ENCODE measurements at places on chromosomes 6 and 20.

DNA sequence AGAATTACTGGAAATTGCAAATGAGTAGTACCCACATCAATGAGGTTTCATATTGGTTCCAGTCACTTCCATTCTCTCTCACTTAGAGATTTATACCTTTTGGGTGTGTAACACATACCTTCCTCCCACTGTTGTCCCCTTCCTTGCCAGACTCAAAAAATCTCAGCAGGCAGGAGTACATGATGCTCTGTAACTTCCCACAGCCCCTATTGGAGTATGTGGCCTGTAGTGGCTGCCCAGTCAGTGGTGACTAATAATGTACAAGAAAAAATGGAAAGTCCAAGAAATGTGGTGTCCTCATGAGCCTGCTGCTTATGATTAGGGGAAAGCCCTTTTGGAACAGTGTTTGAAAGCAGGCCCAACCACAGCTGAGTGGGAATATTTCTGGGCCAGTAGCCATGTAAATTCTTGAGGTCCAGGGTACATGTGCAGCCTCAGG, 312.0 kb downstream of the ZFAND3 start:
- DNase-seq: no peak

- DNase-seq: no peak
Observed at GRCh38 chr6:45584127-45584526, 206.4 kb upstream of the SUPT3H start.

DNA sequence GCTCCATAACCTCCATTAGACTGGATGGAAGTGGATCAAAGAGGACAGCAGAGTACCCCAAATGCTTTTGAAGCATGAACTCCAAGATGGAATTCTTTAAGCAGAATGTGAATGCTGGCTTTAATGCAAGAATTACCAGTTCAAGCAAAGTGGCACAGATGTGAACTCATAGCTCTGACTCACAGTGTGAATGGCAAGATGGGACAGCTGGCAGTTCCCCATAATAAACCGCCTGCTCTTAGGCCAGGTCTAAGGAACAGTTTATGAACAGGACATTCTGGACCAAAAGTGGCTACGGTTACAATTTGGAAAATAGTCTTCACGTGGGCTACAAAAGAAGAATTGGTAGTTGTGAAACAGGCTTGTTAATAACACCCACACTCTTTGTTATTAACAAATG, 76.5 kb downstream of the SPTLC3 start:
- no peak for DNase-seq

DNA sequence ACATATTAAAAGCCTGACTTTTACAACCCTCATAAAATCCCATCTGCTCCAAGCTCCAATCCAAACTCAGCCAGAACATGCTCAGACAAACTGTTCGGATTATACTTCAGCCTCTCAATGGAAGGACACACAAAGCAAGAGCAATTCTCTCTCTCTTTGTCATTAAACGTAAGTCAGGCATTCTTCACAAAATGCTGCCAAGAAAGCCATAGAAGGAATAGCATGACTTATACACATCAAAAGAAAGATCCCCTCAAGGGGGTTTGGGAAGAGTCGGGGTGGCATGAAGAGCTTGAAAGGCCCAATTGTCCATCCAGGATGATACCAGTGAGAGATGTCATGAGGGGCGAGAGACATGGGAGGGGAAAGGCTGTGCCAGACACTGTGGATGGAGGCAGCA, 268.9 kb downstream of the PREX1 start:
- no peak for DNase-seq

DNA sequence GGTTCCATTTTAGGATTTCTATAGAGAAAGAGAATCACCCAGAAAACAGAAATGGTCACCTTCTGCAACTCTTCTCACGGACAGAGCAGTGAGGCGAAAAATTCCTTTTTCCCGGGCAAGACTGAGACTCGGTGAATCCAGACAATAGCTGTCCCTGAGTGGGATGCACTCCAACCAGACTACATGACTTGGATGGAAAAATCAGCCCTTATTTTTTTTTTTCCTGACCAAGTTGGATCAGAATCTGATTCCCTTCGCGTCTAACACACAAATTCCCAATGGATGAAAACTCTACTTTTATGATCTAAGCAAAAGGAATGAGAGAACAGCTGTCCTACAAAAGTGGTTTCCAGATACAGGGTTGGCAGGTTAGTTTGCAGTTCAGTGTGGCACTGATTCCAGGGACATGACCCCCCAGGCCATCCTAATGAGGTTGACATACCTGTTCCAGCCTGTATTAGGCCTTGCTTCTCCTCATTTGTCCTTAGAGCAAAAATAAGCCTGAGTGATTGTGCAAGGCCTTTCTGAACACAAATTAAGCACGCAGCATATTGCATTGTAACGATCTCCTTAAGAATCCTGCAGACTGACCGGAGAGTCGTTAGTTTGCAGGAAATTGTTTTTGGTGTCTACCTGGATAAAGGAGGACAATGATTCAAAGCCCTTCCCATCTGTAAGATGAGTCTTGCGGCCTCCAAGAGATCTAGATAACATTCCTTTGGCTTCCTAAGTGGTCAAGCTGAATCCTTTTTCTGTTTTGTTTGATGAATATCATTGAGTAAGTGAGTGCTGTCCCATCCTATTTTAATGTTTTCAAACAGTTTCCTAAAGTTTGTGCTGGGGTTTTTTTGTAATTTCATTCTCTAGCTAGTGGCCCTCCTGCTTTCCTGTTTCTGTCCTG, 1.5 kb upstream of the NEDD9 start:
- no peak for DNase-seq

GRCh38 chr6:108895571-108895970, 47.3 kb downstream of the ARMC2 start:
- no peak for DNase-seq

DNA sequence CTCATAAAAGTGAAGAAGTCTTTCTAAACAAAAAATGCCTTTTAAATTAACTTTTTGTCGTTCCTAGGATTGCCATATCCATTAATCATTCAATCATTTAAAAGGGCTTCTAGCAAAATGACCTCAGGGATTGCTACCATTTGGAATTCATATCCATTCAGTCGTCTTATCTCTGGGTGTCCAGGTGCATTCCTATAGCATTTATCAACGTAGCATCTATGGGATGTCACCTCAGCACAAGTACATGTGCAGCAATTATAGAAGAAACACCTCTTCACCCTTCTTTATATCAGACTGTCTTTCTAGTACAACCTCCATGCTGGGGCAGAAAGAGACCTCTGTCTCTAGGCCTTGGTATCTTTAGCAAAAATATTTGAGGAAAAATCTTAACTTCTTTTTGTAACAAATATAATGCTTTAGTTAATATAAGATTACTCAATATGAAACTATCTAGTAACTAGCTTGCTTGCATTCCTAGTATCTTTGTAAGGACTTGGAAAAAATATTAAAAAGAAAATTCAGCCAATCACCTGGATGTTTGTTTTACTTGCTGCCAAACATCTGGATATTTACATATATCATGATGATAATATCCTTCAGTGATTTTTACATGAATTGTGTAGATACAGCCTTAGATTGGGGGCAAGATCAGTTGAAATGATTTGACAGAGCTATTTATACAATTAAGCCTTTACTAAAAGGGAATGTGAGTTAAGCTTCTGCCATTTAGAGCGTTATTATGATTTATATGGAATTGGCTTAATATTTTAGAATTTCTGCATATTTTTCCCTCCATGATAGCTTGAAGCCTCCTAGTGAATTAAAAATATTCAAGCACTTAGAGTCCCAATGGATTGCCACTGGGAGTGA, 356.8 kb downstream of the HDGFL1 start:
- no peak for DNase-seq

GRCh38 chr6:28212510-28213212, 12.4 kb upstream of the ZSCAN9 start:
- peak; percentile 15 for DNase-seq

- no peak for DNase-seq
Observed at GRCh38 chr6:15715060-15715459, 52.2 kb upstream of the DTNBP1 start.

GRCh38 chr6:110809792-110810191, 5.5 kb downstream of the CDK19 start:
- DNase-seq: no peak

DNA sequence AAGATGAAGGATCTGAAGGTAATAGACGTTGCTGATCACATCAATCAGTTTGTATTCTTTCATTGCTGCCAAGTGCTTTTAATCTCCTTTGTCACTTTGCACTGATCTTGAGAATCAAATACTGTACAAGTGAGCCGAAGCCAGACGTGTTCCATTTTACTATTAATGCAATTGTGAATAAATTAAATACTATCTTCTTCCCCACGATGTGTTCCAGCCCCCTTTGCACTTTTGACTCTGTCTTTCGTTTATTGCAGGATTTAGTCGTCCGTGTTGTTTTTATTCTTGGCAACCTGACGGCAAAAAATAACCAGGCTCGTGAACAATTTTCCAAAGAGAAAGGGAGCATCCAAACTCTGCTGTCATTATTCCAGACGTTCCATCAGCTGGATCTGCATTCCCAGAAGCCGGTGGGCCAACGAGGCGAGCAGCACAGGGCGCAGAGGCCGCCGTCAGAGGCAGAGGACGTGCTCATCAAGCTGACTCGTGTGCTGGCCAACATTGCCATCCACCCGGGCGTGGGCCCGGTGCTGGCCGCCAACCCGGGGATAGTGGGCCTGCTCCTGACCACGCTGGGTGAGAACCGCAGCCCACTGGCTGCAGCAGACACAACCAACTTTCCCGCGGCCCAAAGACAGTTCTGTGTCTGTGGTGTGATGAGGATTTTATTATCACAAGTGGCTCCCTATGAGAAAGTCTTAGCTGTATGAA, 104.7 kb downstream of the ARMC2 start:
- no peak for DNase-seq

DNA sequence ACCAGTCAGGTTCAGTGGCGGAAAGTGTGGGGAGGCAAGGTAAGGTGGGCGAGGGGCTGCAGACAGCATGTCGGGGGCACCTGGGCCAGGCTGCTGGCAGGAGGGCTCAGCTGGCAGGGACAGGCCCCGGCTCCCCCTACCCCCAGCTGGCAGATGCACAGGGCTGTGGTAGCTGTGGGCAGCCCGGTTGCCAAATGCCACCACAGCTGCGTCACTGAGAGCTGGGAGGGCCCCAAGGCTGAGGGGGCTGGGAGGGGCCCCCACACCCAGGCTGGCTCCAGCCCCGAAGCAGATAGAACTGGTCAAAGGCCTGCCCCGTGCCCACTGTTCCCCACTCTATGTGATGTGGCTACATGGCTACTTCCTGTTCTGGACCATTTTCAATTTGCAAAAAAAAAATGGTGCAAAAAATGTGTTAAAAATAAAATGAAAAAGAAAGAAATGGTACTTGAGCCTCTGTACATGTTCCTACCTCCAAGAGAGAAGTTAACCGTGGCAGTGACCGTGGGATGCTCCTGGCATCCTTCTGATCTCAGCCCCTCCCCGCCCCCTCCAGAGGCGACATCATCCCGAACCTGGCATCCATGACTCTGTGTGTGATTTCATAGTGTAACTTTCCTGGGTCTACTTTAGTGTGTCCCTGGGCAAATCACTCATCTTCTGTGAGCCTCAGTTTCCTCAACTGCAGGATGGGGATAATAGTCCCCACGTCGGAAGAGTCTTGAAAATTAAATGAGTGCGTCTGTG, 64.4 kb downstream of the UBE2V1 start:
- DNase-seq: no peak

DNA sequence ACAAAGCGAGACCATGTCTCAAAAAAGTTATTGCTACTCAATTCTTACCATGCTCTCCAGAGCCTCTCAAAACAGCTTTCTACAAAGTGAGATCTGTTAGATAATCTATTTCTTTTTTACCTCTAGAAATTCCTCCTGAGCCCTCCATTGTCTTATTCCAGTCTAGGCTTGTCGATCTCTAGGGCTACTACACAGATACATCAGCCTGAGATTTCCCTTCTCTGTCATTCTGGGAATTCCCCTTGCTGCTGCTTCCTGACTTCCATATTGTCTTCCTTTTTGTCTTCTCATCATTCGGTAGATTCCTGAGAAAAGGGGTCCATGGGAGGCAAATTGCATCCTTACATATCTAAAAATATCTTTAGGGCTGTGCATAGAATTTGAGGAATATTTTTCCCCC, 75.6 kb upstream of the GNRH2 start:
- DNase-seq: no peak

DNA sequence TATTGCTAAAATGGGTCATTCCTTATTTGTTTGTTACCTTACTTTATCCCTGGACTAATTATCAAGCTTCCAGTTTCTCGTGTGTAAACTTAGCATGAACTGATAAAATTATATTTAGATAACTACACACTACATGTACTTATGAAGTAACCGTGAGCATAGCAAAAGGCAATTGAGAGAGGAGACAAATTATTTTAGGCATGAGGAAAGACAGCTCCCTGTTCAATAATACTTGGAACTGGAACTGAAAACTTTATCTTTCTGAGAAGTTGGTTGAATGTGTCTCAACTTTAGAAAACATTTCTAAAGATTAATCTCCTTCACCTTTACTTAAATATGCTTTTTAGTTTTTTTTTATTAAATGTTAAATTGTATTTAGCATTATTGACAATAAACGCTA, 11.4 kb downstream of the CRISP3 start:
- DNase-seq: no peak

DNA sequence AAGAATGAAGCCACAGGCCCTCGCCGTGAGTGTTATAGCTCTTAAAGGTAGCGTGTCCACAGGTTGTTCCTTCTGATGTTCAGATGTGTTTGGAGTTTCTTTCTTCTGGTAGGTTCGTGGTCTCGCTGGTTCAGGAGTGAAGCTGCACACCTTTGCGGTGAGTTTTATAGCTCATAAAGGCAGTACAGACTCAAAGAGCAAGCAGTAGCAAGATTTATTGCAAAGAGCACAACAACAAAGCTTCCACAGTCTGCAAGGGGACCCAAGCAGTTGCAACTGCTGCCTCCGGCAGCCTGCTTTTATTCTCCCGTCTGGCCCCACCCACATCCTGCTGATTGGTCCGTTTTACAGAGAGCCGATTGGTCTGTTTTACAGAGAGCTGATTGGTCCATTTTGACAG, 5.2 kb downstream of the HIVEP1 start:
- DNase-seq: no peak

GRCh38 chr6:56771189-56771588, 128.5 kb upstream of the DST start:
- no peak for DNase-seq

DNA sequence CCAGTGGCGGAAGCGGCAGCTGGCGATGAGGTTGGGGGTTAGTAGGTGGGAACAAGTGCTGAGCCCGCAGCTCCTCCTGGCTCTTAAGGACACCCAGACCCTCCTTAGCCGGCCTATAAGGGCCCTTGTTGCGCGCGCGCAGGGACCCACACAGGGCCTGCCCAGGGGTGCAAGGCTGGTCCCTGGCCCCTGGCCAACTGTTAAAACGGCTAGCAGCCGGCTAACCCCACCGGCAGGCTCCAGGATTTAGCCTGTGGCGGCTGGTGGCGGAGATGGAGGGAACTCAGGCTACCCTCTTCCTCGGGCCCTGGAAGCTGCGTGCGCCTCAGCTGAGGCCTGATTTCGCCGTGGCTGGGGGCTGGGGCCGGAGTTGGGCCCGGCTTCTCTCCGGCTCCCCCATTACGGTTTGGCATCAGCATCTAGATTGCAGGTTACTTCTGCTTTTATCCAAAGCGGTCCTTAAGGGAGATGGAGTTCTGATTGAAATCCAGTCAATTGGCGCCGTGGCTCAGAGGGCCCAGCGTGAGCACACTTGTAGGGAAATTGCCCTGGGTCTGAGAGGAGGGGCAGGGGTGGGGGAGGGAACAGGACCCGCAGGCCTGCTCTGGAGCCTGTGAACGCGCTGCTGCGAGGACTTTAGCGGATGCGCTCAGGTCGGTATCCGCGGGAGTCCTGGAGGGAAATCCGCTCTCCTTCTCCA, 36.9 kb upstream of the CCDC167 start:
- DNase-seq: no peak
